Activated effector memory CD4-positive, alpha-beta T cell treated with Interleukin-2 at 50 U/mL for 16 hours (primary cell): ENCODE measurements at places on chromosomes 1 and 21.

DNA sequence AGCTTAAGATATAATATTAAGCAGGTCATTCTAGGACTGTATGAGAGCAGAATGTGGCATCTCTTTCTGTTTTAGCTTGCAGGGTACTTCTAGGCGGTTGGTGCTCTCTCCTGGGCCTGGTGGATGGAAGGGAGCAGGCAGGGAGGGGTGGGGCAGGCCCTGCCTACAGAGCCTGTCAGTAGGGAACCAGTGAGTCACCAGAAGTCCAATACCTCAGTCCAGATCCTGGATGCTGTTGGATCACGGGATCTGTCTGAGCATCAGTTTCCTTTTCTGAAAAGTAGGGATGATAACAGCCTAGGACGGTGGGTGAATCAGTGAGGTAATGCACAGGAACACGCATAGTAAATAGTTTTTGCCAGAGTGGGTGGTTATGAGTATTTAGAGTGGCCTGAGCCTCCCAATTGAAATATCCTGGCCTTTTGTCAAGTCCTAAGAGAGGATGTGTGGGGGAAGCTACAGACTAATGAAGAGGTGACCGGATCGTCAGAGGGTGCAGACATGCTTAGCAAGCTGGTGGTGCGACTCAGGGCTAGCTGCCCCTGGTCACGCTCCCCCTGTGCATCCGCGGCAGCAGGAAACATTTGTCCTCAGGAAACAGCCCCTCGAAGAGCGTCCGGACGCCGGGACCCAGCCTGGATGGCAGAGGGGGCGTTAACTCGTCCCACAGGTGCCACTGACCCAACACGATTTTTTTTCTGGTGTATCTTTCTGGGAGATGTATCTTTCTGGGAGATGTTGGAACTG is 23.9 kb downstream of the NAV1 start:
- no peak for DNase-seq

- DNase-seq, result no peak
These were observed 2.8 kb downstream of the RGS1 start for GRCh38 chr1:192578144-192578909.

DNA sequence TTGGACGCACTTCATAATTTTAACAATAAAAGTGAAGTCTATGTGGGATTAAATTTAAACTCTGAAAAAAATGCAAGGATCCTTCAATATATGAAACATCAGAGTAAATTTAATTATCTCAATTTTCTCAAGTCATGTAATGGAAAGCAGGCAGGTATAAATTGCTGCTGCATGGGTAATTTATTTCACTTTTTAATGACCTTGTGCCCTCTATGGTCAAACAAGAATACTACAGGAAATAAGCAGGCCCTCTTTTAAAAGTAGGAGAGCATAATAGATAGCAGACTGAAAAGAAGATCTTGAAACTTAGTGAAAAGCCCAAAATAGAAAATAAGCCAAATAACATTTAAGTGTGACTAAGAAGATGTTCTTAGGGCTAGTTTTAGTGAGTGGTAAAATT is 22.9 kb downstream of the BCAS2 start:
- no peak for DNase-seq

GRCh38 chr1:2192031-2192995 is 2.3 kb downstream of the FAAP20 start:
- DNase-seq, result no peak

DNA sequence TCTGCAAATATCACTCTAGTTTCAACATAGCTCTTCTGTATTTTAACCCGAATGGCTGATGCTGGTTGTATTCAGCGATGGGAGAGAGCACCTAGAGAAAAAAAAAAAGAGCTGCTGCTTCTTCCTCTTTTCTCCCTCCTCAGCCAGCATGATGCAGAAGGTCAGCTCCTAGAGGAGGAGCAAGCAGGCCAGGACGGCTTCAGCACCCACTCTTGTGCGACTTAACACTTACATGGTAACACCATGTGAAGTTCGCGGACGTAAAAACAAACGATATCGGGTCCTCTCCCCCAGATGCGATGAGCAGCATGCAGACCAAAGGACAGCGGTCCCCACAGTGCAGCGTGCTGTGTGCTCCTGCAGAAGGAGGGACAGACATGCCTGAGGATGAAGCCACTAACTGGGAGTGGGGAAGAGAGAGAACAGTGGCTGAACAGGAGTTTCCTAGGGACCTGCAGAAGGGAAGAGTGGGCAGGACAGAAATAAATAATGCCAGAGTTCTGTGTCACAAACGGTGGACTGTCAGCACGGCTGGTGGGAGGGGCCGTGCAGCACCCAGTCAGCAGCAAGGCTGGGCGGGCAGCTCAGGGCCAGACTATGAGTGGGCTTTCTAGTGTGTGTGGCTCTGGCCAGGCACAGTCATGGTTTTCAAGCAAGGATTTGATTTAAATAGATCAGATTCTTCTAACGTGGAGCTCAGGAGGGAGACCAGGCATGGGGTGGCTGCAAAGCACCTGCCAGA is 11.4 kb upstream of the B3GALT5 start:
- no peak for DNase-seq

DNA sequence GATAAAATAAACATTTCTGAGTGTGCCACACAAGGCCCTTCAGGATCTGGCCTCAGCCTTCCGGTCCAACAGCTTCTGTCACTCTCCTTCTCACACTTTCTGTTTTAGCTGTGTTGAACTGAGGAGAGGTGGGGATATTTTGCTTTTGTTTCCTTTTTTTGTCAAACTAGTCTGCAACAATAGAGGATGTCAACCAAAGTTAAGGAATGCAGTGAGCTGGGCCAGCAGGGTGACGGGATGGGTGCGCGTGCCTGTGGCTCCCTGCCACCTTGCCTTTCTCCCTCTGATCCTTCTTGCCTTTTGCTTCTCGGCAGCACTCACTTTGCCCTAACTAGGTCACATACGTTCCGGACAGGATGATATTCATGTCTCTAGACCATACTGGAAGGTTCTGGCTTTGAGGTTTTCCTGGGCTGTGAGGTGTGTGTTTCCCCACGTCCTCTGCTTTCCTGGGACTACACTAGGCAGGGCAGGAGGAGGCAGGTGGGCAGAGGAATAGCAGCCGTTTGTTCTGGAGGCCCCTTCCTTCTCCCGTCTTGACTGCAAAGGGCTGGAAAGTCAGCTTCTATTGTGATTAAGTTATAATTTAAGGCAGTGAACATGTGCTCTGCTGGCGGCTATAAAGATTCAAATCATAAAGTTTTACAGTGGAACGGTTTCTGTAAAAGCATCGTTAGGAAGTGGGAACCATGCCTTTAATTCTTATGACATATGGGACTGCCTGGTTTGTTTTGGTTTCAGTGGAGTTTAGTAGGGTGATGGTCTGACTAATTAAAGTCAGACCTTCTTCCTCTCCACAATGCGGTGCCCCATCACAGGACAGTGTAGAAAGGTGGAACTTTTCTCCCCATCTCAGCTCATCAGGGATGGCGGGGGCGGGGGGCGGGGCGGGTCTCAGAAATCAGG is 67.8 kb downstream of the RNF220 start:
- DNase-seq, result no peak

GRCh38 chr1:215911406-215911968 is 344.4 kb downstream of the KCTD3 start:
- DNase-seq, result no peak

DNA sequence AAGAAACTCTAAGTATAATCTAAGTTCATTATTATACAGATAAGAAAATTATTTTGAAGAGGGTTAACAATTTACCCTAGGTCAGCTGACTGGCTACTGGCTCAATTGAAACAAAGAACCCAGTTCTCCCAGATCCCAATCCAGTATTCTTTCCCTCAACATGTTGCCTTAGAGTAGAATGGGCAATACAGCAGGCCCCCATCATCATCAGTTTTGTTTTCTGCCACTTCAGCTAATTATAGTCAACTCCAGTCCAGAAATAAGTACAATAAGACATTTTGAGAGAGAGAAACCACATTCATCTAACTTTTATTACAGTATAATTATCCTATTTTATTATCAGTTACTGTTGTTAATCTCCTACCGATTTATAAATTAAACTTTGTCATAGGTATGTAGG is 241.2 kb downstream of the ASTN1 start:
- DNase-seq, result no peak

DNA sequence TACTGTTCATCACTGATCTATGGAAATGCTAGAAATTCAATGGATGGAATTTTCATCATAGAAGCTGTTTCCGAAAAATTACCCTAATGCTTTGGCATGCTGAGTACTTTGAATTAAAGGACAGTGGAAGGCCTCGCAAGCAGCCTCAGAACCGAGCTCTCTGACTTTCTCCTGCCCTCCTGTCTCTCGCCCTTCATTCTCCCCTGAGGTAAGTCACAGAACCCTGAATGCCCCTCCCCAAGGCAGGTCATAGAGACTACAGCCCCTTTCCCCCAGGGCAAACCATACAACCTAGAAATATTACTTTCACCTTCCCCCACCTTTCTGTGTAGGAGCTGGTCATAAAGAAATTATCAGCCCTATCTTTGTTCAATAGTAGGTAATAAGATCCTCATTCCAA is 74.8 kb downstream of the LRIG2 start:
- no peak for DNase-seq

DNA sequence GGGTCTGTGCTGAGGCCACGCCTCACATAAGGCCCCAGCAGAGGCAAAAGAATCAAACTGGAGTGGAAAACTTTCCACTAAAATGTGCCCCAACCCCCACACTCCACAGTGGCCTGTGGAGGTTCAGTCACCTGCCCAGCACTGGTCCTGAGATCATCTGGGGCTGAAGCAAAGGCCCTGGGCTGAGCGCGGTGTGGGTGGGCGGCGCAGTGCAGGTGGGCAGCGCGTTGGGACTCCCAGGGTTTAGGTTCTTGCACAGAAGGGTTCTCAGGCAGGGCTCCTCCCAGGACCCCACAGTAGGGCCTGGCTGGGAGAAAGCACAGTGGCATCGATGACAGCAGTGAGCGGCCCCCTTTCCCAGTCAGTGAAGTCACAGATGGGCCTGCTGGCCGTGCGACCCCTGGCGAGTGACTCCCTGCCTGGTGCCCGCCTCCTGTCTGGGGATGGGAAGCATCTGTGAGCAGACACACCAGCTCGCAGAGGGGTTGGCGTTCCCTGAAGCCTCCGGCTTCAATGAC is 13.8 kb upstream of the GPR153 start:
- no peak for DNase-seq
